CD4-positive, alpha-beta T cell treated with Interleukin-2 at 100 ng/mL for 4 hours (primary cell): ENCODE measurements at places on chromosomes 16 and 17.

GRCh38 chr17:38405654-38406053, 22.6 kb upstream of the ARHGAP23 start:
- no peak for DNase-seq

DNA sequence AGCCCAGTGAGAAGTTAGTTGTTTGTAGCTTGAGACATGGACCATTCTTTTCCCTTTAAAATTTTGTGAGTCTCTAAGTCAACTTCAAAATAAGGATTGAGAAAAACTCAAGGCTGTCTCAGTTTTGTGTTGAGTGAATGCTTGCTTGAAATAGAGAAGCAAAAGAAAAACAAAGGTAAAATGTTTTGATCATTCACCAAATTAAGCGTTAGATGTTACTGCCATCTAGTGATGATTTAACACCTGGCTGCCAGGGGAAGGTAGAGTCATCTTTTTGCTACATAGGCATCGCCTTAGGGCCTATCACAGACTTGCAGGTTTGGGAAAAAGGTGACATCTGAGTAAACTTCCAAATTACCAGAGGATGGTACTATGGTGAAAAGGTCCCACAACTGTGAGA, 74.4 kb downstream of the PCTP start:
- no peak for DNase-seq

DNA sequence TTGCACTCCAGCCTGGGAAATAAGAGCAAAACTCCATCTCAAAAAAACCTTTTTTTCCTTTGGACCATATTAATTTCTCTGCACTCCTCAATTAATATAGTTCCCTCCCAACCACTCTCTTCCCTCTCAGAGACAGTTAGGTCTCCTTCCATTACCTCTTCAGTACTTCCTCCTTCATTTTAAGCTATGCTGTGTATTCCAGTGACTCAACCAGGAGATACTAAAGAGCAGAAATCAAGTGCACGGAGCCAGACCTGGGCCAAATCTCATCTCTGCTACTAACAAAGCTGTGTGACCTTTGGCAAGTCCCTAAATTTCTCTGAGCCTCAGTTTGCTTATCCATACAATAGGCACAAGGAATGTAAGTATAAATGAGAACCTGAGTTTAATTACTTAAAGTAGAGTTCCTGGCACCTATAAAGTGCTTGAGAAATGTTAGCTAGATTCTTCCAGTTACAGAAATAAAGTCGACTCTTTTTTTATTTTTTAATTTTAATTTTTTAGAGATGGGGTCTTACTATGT, 8.5 kb downstream of the PECAM1 start:
- no peak for DNase-seq

DNA sequence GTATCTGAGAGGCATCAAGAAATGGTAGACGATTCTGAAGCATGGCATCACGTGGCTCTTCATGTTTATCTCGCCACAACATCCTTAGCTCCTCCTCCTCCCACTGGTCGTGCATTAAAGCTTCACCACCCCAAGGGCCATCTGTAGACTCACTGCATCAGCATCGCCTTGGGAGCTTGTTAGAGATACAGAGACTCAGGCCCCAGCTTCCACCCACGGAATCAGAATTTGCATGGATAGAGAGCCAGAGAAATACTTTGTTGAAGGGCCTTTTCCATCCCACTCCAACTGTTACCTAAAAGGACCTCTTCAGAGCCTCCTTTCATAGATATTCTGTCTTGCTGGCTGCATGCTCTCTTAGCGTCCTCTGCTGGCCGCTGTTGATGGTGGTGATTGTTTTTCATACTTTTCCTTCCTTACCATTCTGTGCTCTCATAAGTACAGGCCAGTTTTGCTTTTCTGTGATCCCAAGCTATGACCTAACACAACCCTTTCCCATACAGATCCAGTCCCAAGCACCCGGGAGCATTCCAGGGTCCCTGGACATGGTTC, 1049.4 kb upstream of the EEF2KMT start:
- no peak for DNase-seq

- DNase-seq: no peak
Observed at GRCh38 chr17:44769647-44770084, 10.9 kb downstream of the ADAM11 start.

DNA sequence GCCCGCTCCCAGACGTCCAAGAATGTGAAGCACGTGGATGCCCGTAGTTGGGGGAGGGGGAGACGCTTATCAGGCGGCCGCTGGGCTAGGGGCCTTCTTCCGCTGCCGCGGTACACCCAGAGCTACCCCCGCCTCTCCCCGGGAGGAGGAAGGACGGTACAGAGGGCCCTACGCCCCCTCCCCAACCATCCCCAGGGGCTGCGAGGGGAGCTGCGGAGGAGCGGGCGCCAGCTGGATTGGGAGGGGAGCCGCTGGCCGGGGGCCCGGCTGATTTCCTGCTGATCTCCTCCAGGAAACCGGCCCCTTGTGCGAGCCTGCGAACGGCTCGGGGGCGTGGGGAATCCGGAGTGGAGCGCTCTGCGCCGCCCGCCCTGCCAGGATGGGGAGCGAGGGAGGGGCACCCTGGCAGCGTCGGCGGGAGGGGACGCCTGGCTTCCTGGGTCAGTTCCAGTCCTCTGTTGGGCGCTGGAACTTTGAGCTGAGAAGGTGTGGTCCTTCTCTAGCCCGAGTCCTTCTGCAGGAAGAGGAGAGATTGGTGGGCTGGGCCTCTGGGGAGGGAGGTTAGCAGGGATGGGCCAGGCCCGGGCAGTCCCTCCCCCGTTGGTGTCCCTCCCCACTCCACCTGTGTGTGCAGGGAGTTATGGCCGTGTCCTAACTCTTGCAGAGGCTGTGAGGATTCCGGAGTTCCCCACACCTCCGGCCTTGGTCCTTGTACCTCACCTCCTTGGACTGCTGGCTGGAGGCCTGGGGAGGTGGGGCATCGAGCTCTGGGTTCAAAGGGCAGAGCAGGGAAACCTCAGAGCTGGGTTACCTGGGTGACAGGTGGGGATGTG, 19.2 kb downstream of the GJD3 start:
- no peak for DNase-seq

DNA sequence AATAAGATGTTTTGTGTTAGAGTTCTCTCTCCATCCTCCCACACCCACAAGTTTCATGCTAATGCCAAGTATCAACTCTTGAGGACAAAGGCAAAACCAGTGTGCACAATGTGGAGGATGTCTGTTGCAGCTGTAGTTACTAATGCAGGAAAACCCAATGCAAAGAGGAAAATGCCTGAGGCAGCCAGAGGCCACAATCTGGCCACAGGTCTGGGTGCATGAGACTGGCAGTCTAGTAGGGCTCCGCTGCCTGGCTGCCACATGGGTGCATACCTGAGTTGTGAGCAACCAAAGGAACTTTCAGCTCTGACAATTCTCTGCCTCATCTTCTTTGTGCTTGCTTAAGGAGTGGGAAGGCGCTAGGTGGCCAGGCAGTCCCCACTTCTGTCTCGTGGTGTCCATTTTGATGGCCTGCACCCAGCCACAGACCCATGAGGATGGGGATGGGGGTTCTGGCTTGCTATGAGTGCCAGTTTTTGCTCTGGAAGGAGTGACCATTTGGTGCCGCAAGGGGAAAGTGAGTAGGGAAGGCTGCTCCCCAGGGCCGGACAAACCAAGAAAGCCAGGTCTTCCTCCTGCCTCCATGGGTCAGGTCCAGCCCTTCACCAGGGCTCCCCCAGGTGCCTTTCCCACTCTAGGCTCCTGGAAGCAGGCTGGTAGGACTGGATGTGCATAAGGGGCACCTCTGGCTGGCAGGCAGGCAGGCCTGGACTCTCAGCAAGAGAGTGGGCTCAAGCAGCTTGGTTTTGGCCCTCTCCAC, 4.2 kb upstream of the GFOD2 start:
- DNase-seq: no peak

- DNase-seq: peak; percentile 48
Observed at GRCh38 chr17:33779234-33779591, 475.9 kb upstream of the CCL2 start.

GRCh38 chr17:77212081-77212832, 71.5 kb downstream of the SEC14L1 start:
- no peak for DNase-seq

DNA sequence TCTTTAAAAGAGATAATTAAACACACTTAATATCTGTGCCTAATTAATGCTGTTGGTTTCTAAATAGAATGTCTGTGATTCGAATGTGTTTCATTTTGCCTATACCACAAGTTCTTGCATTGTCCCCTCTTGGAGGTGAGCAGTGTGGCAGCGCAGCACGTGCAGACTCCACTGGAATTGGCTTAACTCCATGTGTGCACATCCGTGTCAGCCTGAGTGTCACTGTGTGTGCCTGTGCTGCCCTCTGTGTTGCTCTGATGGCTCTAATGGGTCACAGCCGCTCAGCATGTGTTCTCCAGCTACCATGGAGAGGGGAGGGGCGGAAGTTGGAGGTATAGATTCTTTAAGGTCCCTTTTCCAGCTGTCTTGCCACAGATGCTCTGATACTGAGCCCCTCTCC, 226.6 kb downstream of the SPECC1 start:
- no peak for DNase-seq

GRCh38 chr16:84358601-84359295, 9.6 kb upstream of the ATP2C2 start:
- no peak for DNase-seq
